ENCODE measurements at places on chromosomes 4 and X. TPM values are rescaled to one million over a fixed set of nuclear protein-coding genes. Genes with fewer than 3 reads are reported as not detected.

Gene DRP2
- 0.03 TPM for total RNA-seq

DNA sequence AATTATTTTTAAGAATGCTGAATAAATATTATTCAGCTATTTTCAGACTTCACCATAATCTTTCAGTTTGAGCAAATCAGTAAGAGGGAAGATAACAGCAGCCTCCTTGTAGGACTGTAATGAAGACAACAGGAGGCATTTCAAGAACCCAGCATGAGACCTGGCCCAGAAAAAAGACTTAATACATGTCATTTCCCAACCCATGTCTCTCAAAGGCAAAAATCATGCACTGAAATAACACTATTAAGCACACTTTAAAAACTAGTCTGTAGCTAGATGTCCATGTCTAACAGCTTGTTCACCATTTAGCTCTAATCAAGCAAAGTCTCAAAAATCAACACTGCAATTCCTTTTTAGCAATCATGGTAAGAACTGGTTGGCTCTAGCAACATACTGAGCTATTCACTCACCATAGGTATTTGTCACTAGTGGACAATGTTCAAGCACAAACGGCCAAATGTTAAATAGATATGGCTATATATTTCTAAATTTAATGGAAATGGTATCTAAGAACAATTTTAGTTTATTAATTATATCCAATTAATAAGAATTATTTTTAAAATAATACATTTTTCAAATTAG, 109.9 kb downstream of the WDFY3 start:
- DNase-seq: no peak

Gene APELA
- total RNA-seq: not detected

Gene SPANXN3
- total RNA-seq: not detected

DNA sequence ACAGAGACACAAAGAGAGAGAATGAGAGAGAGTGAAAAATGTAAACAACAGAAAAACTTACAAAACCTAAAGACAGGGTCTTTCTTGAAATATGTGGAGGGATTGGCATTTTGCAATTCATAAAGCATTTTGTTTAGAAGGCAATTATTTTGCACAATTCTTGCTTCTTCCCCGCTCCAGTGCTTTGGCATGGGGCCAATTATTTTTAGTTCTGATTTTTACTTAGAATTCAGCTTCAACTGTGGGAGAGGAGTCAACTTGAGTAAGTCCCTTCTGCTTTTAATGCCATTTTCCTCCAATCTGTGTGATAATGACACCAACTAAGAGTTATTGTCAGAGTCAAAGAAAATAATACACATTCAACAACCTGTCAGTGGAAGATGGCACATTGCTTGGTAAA, 1051.9 kb downstream of the NLGN4X start:
- DNase-seq: no peak

DNA sequence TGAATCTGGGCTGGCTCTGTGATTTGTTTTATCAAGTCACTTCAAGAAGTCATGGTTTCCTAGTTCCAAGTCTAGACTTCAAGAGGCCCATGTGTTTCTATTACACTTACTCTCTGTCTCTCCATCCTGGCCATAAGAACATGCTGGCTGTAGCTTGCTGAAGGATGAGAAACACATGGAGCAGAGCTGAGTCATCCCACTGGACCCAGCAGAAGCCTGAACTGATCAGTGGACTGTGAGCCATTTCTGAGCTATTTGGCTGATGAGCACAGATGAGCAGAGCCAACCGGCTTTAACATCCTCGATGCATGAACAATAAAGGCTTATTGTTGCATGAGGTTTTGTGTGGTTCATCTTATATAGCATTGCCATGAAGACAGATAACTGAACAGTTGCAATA, 290.6 kb upstream of the BOD1L1 start:
- DNase-seq: no peak

Gene HS6ST2
- total RNA-seq: 3.4 TPM

DNA sequence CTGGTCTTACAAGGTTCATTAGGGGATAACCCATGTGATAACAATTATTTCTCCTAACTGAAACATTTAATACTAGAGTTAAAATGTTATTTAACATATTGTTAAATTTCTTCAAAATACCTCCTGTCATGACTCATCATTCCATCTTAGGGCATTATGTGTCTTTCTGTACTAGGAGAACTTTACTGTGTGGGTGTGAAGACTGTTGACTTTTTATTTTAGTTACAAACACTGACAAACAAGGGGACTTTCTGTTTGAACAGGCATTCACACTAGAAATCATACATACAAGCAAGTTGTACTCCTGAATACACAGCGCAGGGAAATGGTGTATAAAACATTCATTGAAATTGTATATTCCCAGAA, 175.9 kb downstream of the FBXW7 start:
- no peak for DNase-seq

Gene FAM9B
- not detected for total RNA-seq

Gene FATE1
- 0.37 TPM for total RNA-seq

Gene NHSL2
- 9.9 TPM for total RNA-seq
